ENCODE measurements at places on chromosomes 7 and 10.

GRCh38 chr10:111137007-111137406, 60.2 kb downstream of the ADRA2A start:
- no peak for DNase-seq

DNA sequence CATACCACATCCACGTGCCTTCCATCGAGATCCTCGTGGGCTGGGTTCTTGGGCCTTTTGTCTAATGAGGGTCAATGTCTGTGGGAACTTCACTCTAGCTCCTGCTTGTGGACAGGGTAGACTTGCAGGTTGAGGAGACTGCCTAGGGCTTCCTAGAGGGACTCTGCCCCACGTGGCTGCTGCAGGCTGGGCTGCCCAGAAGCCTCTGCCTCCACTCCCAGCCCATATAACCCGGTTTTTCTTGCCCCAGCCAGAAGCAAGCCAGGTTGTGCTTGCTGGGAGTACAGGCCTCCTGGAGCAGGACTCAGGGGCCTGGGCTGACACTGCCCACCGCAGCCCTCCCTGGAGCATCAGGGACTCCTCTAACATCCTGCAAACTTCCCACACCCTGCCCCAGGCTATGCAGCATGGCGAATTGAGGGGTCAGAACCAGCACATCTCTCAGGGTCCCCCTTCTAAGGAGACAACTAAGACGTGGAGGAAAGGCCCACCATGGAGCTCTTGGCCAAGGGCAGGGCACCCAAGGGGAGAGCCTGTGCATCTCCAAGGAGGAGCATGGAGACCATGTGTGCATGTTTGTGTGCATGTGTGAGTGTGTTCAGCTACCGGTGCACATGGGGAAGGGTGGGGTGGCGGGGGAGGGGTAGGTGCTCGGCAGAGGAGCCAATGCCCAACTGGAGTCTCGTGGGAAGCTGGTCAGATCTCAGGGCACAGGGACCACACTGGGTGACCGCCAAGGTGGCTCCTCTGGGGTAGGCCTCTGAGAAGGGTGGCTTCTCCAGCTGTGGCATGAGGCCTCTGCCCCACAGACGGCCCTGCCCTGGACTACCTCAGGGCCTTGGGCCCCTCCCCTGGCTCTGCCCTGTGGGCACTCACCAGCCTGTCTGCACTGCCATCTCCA, 62.6 kb downstream of the RASGEF1A start:
- peak; percentile 2 for DNase-seq

GRCh38 chr10:65968871-65969270, 957.0 kb upstream of the LRRTM3 start:
- no peak for DNase-seq

DNA sequence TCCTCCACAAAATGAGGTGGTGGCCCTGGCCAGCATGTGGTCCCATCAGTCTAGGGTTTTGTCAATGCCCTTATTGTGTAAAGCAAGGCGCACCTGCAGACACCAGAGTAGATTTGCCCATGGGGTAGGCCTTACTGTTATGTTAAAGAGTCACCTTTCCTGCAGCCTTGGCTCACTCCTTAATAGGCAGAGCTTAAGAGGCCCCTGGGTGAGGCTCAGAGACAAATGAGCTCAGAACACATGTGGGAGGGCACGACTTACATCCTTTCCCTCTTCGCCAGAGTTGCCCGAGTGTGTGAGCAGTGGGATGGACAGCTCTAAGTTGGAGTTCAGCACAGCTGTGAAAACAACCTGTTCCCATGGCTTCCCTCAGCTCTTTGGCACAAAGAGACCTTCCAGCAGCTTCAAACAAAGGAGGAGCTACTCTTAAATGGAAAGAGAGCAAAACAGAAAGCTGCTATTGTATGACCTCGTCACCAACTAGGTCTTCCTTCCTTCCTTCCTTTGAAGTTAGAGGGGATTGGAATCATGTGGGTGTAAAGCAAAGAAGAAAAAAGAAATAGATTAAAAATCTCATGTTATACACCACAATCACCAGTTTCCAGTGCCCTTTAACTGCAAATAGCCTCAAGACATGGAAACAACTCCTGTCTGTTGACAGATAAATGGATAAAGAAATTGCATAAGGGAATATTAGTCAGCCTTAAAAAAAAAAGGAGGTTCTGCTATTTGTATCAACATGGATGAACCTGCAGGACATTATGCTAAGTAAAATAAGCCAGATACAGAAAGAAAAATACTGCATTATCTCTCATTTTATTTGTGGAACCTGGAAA, 11.9 kb upstream of the XPNPEP1 start:
- DNase-seq, result peak; percentile 46

GRCh38 chr10:58109731-58110130, 158.0 kb downstream of the IPMK start:
- no peak for DNase-seq

- no peak for DNase-seq
Measured at GRCh38 chr7:969403-969802, 5.9 kb downstream of the COX19 start.

DNA sequence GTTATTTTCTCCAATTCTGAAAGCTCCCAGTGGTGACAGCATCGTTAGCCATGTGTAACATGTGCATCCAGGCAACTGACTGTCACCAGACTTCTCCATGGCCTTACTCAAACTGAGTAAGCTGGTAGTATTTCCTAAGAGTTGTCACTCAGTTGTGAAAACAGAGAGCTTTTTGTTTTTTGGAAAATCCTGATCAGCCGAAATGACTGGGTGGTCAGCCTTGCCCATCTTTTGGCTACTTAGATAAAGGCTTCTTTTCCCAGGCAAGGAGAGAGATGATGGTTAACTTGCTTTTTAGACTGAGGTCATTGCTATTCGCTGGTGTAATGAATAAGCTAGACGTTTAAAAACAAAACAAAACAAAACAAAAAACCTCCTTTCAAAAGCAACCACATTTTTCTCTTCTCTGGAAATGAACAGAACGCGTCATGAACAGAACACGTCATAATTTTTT, 159.5 kb upstream of the KLF14 start:
- DNase-seq, result no peak

GRCh38 chr7:98214811-98215321, 3.6 kb downstream of the BHLHA15 start:
- no peak for DNase-seq

DNA sequence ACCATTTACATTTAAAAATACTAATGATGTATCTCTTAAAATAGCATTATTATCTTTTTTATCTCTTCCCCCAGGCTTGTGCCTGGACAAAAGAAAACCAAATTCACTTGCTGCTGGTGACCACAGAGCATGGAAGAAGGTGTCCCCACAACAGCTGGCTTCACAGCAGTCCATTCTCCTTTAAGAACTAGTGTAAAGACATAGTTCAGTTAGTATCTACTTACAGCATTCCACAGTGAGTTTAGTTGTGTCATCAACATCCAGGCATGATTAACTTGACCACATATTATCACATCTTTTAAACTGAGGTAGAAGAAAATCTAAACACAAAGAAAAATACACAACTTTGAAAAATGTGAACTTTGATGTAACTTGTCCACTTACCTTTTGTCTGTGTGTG, 55.0 kb downstream of the LRRC17 start:
- no peak for DNase-seq
